ENCODE measurements at places on chromosomes 1 and 21. TPM values are rescaled to one million over a fixed set of nuclear protein-coding genes. Genes with fewer than 3 reads are reported as not detected.

Gene RHOU
- total RNA-seq, result 6.1 TPM

Gene LAD1
- 0.66 TPM for total RNA-seq

Gene OR13G1
- not detected for total RNA-seq

Gene RLF
- total RNA-seq, result 7.1 TPM

Gene PCNT
- total RNA-seq, result 14.5 TPM

Gene MRPS14
- total RNA-seq, result 26.6 TPM

Gene SLFNL1
- not detected for total RNA-seq

Gene PARK7
- 335 TPM for total RNA-seq

Gene NEK2
- total RNA-seq, result 40.4 TPM

Gene C1QA
- not detected for total RNA-seq

Gene LENEP
- not detected for total RNA-seq

Gene MMEL1
- not detected for total RNA-seq

Gene TOR1AIP1
- total RNA-seq, result 34.9 TPM

Gene LCE1C
- not detected for total RNA-seq

Gene GBP6
- total RNA-seq, result not detected
